ENCODE measurements at places on chromosomes 13 and 19.

DNA sequence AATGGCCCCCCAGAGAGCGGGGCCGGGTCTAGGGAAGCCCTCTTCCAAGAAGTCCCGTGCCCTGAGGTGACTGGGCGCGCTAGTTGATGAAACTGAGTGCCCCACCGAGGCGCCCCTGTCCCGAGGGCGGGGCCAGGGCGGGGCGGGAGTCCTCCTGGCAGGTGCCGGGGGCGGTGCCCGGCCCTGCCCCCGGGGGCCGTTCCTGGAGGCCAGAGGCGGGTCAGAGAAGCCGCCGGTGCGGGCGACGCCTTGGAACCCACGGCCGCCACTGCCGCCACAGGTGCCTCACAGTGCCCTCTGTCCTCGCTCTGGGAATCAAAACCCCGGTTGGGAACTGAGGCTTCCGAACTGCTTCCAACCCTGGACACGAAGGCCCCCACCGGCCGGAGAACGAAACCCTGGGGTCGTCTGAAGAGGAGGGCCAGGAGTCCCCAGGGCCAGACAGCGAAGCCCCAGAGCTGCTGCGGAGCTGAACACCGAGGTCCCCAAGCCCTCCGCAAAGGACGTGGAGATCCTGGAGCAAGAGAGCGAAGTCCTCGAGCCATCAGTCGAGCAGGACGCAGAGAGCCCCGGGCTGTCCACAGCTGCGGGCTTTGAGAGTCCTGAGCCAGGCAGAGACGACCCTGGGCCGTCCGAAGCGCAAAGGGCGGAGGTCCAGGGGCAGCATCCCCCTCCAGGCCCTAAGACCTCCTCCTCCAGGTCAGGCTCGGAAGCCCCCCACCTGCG is at the start of gene MISP3:
Gene MISP3, plus strand, starts transcription at position 252 of the 726 bp plus-strand sequence. CDS start 524 bp downstream, outside the sequence.
- DNase-seq = peak; percentile 52

DNA sequence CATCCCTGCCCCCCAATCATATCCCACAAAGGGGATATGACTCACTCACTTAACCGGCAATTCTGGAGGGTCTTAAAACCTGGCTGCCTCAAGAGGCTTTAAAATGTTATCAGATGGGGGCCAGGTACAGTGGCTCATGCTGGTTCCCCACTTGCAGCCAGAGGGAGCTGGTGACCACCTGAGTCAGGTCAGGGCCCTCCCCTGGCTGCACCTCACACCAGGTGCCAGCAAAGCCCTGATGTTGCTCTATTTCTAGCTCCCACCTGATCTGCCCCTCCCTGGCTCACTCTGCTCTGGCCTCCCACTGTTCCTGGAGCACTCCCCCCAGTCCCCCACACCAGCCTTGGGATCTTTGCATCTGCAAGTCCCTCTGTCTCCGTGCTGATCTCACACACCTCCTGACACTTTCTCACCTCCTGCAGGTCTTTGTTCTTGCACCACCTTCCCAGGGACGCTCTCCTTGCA is 14.2 kb downstream of the HPN start:
- DNase-seq = no peak

DNA sequence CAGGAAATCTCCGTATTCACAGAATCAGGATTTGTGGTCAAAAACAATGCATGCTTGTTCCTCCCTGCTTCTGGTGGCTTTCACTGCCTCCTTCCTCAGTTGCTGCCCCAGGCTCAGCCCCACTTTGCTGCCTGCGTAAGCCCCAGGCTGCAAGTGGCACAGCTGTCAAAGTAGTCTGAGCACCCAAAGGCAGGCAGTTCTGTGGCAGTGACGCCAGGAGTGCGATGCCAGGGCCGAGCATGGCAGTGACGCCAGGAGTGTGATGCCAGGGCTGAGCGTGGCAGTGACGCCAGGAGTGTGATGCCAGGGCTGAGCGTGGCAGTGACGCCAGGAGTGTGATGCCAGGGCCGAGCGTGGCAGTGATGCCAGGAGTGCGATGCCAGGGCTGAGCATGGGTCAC is 77.3 kb upstream of the GPR183 start:
- no peak for DNase-seq

DNA sequence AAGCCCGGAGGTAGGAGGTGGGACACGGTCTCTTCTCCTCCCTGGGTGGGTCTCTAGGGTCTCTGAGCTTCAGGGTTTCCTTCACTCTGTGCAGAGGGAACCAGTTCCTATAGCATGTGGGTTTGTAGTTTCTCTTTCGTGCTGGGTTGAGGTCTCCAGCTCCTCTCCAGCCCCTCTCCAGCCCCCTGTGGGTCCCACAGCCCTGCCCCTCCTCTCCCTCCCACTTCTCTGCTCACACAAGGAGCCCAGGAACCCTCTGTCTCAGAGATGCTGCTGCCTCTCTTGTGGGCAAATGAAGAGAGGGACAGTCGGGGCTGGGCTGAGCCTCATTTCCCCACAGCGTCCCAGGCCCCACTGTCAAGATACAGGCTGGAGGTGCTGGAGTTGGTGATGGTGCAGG is 1.4 kb downstream of the SIGLEC7 start:
- DNase-seq = no peak

DNA sequence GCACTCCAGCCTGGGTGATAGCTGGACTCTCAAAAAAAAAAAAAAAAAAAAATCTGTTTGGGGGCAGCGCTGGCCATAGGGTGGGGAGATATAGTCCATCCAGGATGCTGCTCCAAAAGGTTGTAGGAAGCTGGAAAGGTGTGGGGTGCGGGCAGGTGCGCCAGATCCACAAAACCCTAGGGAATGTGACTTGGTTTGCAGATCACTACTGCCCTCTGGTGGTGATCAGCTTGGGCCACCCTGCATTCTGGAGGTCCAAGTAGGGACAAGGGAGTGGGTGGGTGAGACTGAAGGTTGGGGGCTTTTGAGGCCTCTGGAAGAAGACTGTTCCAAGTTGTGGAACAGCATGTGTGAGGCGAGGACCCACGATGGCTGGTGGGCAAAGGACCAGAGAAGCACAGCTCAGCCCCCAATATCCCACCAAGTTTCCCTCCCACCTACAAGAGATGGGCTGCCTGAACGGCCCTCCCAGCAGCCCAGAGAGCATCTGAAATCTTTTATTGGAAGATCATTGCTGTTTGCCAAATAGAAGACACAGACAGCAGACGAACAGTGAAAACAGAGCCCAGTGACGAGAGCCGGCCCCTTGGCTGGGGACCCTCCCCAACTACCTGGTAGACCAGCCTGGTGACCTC is 10.4 kb upstream of the TYK2 start:
- peak; percentile 67 for DNase-seq

DNA sequence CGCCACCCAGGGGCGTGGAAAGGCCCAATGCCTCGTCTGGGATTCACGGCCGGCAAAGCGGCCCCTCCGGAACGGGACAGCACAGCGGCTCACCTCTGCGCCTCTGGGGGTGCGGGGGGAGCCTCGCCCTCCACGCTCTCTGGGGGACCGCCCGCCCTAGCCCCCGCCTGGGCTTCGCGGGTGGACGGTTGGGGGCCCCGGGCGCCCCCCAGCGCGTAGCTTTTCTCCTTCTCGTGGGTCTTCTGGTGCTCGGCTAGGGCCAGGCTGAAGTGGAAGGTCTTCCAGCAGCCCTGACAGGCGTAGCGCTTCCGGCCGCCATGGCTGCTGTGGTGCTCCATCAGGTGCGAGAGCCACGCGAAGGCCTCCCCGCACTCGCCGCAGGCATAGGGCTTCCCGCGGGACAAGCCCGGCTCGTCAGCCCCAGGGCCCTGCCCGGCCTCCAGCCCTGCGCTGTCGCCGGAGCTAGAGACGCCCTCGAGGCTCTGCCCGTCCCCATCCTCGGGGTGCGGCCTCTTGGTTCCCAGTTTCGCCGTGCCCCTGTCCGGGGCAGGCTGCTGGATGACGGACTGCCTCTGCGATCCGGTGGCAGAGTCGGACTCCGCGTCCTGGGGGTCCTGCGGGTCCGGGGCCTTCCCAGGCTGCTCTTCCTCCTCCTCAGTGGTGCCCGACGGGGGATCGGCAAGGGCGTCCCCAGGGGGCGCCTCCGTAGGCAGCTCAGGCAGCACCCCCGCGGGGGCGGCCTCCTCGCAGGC is 13.3 kb downstream of the ZSCAN18 start:
- no peak for DNase-seq

DNA sequence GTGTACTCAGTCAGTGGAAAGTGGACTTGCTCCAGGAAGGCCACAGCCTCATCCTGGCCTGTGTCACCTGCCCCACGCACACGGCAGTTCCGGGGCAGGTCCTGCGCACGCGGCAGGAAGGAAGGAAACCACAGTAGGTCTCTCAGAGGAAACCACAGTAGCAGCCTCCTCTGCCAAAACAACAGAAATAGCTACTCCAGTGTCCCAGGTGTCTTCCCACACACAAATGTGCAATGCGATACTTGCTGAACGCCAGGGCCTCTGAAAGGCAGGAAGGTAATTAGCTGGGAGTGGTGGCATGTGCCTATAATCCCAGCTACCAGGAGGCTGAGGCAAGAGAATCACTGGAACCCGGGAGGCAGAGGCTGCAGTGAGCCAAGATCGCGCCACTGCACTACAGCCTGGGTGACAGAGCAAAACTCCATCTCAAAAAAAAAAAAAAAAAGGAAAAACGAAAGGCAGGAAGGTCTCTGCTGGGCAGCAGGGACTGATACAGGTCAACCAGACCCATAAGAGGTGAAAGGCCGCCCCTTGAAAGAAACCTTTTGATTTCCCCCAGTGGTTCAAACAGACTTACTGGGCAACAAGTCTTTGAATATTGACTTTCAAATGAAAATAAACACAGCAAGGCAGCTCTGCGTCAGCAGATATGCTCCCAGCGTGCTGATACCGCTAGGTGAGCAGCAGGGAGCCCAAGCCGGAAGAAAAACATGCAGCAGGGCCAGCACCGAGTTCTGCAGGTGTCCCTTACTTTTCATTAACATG is 49.5 kb downstream of the CRYL1 start:
- no peak for DNase-seq

DNA sequence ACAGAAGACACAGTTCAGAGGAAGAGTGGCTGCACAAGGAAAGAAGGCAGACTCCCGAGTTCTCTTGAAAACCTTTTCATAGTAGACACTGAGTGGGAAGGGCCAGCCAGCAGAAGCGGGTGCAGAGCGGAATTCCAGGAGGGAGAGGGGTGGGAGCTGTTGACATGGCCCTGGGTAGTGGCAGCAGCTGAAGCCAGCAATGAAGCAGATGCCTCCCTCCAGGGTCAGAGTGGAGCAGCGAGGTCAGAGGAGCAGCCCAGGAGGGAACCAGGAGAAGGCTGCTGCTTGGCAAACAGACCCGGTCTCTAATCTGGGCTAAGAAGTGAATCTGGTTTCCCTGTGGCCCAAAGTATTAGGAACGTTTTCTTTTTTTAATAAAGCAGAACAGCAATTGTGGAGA is 73.9 kb upstream of the SPATA13 start:
- DNase-seq = no peak

DNA sequence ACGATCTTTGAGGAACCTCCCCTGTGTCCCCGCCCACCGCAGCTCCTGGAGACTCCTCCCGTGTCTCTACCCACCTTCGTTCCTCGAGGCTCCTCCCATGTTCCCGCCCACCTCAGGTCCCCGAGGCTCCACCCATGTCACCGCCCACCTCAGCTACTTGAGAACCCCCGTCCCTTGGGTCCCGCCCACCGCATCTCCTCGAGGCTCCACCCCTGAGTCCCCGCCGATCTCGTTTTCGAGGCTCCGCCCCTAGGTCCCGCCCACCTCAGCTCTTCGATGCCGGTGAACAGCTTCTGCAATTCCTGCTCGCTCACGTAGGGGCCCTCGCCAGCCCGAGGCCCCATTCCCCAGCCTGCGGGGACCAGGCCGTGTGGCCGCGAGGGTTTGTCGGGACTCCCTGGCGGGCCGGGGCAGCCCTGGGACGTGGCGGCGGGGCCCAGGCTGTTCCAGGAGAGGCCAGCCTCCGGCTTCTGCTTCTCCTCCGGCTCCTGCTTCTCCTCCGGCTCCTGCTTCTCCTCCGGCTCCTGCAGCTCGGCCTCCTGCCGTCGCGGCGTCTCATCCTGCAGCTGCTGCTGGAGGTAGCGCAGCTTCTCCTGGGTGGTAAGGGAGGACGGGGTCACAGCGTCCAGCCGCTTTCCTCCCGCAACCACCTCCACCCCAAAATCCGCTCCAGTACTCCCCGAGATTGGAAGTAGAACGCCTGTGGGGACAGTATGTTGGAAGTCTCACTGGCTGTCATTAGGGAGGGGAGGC is 16.7 kb downstream of the TSKS start:
- peak; percentile 37 for DNase-seq

- DNase-seq = no peak
Measured at GRCh38 chr19:12199757-12200419, 37.0 kb downstream of the ZNF136 start.

- peak; percentile 48 for DNase-seq
Measured at GRCh38 chr13:76854894-76855293, 31.3 kb downstream of the KCTD12 start.

DNA sequence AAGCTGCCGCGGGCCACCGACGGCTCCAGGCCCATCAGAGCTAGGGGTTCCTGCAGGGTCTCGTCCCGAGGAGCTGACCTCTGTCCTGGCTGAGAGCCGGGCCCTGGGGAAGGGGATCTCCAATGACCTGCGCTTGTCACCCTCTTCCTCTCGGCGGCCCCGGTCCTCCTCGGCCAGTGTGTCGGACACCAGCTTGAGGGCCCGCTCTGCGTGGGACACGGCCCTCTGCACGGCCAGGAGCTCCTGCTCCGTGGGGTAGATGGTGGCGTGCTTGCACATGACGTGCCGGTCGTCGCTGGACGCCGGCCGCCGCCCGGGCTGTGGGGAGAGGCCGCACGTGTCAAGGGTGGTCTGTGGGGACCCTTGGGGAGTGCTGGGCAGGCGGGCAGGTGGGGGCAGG is 32.7 kb upstream of the MATK start:
- DNase-seq = no peak

DNA sequence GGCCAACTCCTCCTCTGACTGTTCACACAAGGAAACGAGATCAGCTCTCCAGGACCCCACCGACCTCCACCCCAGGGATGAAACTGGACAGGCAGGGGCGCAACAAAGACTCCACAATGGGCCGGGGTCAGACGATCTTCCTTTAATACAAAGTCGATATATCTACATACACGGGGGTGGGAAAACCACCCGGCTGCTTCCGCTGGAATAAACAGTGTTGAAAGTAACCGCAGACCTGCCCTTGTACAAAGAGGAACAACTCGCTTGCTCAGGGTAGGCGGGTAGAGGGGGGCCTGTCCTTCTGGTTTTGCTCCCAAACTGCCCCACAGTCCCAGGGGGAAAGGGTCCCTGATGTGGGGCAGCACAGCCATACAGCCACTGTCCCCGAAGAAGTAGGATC is 135.2 kb downstream of the PTPRS start:
- no peak for DNase-seq

DNA sequence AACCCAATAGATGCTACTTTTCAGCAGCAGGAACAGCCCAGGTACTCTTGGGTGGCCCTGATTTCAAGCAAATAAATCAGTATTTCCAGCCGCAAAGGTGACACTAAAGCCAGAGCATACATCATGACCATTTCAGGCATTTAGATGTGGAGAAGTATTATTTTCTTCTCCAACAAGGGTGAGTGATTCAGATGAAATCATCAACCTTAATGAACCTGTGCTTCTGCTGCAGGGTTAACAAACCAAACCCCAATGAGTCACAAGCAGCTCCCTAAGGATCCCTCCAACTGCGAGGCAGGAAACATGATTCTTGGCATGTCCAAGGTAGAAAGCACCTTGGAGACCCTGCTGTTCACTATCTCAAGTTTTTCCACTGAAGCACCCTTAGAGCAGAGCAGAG is 32.7 kb downstream of the MBNL2 start:
- DNase-seq = peak; percentile 77
